ENCODE measurements at places on chromosomes 6 and 20. TPM values are rescaled to one million over a fixed set of nuclear protein-coding genes. Genes with fewer than 3 reads are reported as not detected.
A peak's percentile ranks its signal among the peaks of the same experiment; 100 is the strongest.

Gene BANF2
- total RNA-seq, result not detected

Gene SLC22A1
- total RNA-seq, result 1.2 TPM

DNA sequence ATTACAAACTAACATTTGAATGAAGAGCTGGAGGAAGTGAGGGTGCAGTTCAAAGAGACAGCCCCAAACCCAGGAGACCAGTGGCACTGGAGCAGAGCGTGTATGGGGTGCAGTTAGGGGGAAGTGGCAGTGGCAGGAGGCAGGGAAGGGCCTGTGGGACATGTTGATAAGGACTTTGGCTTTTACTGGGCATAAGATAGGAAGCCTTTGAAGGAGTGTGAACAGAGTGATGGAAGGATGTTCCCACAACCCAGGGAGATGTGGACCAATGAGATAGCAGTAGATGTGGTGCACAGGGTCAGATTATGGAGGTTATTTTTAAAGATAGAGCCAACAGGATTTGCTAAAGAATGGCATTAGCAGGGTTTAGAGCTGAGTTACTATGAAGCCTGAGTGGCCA, 56.4 kb downstream of the AIG1 start:
- no peak for DNase-seq

DNA sequence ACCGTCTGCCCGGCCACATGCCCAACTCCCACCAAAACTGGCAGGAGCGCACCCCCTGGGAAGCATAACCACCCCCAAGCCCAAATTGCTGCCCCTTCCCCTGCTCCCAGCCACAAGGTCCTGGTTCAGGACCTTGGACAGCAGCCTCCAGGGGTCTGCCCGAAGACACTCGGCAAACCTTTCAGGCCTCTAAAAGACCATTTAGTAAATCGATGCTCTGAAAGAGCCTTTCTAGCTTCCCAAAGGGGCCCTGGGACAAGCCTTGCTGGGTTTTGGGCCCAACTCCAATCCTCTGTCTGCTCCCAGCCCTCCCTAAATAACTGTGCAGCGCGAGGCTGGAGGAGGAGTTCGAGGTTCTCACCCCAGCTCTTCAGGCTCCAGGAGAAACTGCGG, 30.5 kb downstream of the GRM4 start:
- DNase-seq, result no peak

- DNase-seq, result no peak
Observed at GRCh38 chr20:44106615-44107014, 80.4 kb downstream of the JPH2 start.

Gene DAAM2
- 46.9 TPM for total RNA-seq

- DNase-seq, result peak; percentile 68
Observed at GRCh38 chr6:81003156-81003555, 749.3 kb downstream of the TENT5A start.

Gene CCDC170
- 1.8 TPM for total RNA-seq

Gene MYB
- 0.36 TPM for total RNA-seq

- no peak for DNase-seq
Observed at GRCh38 chr6:28747631-28748157, 176.1 kb downstream of the TRIM27 start.

DNA sequence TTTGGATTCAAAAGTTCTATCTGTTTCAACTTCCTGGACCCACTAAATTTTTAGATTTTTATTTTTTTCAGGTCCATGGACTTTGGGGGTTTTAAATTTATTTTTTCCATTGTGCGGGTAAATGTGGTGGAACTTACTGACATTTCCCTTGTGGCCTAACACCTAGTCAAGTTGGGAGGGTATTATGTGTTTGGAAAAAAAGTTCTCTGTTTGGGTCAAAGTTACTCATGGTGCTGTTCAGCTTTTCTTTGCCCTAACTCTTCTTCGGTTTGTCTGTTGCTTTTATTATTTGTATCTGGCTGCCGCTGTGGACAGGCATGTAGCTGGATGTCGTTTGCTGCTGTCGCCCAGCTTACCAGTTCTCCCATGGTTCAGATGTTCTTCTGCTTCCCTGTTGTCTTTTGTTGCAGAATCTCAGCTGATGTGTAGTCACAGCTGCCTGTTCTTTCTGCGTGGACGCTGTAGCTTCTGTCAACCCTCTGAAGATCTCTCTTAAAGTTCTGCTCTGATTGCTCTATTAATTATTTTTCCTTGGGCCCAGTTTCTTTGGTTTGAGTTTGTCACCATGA, 7.9 kb downstream of the IGF2R start:
- DNase-seq, result no peak

GRCh38 chr6:20610636-20611370, 76.5 kb downstream of the CDKAL1 start:
- DNase-seq, result no peak

- no peak for DNase-seq
Observed at GRCh38 chr6:455835-456234, 64.3 kb downstream of the IRF4 start.

- peak; percentile 41 for DNase-seq
Observed at GRCh38 chr6:78810146-78810545, 57.2 kb upstream of the IRAK1BP1 start.

DNA sequence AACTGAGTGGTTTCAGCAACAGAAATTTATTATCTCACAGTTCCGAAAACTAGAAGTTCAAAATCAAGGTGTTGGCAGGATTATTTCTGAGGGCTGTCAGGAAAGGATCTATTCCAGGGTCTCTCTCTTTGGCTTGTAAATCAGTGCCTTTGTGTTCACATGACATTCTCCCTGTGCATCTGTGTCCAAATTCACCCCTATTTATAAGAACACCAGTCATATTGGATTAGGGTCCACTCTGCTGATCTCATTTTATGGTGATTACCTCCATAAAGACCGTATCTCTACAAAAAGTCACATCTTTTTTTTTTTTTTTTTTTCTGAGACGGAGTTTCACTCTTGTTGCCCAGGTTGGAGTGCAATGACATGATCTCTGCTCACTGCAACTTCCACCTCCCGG, 68.6 kb upstream of the MARCKS start:
- peak; percentile 32 for DNase-seq

- peak; percentile 91 for DNase-seq
Observed at GRCh38 chr6:390914-391558, 516 bp upstream of the IRF4 start.

GRCh38 chr6:21312118-21312517, 281.4 kb upstream of the SOX4 start:
- DNase-seq, result no peak

DNA sequence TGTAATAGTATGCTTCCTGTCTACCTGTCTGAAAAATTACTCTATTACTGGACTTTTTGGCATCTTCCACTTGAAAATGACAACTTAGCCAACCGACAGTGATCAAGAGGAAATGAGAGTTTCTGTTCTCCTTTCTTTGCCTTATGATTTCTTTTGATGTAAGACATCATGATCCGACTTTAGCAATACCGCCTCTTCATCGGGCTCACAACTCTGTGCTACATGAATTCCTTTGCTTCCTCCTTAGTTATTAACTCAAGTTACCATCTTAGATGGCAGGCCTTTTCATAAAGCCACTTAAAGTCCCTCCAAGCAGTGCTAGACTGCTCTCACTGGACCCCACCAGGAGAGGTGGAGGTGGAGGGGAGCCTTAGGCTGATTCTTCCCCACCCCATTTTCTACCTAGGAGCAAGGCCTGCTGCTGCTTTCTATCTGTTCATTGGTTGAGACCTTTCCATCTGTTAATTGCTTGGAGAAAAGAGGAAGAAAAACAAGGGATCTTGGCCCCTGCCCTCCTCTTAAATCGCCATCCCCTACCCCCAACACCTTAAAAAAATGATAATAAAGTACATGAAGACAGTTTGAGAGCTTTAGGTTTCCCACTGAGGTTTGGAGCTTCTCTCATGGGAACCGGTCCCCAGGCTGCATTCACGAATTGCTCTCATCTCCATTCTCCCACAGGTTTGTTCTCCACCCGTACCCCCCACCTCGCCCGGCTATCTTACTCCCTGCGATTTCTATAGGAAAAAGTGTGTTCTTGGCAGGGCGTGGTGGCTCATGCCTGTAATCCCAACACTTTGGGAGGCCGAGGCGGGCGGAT, 21.6 kb upstream of the MCM3 start:
- no peak for DNase-seq

DNA sequence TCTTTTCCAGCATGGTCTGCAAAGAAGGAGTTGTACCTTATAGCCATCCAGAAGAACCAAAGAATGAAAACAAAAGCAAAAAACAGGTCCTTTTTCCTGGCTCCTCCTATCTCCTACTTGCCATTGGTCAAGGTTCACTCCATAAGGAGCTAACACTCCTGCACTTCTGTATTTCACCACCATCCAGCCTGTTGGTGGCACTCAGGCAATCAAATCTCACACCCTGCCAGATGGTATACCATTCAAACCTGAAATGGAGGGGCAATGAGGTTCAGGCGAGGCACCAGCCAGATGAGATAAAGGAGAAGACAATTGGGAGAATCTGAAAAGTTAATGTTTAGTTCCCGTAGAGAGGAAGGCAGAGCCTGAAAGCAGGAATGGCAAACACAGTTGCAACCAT, 203.8 kb downstream of the ALDH8A1 start:
- no peak for DNase-seq

DNA sequence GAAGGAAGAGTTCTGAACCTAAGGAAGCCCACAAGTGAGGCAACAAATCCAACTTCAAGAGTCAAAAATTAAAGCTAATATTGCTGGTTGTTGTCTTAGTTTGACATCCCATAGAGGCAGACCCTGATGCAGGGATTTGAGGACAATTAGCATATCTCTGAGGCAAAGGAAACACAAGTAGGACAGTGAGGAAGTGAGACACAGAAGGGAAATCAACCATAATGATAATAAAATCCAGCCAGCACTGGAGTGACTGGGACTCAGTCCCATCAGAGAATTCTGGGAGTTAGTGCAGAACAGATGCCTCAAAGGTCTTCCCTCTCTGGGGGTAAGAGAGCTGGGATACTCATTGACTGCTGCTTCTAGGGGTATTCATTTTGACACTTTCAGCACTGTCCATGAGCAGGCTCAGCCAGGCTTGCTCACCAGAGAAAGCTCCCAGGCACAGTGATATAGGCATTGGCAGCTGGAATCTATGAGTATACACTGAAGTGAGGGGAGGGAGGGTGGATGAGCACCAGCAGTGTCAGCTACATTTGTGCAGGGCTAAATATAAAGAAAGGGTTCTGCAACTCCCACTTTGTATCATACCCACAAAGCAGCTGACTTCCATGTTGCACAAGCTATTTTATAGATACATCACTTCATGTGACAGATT, 43.4 kb upstream of the SPTLC3 start:
- DNase-seq, result peak; percentile 3

DNA sequence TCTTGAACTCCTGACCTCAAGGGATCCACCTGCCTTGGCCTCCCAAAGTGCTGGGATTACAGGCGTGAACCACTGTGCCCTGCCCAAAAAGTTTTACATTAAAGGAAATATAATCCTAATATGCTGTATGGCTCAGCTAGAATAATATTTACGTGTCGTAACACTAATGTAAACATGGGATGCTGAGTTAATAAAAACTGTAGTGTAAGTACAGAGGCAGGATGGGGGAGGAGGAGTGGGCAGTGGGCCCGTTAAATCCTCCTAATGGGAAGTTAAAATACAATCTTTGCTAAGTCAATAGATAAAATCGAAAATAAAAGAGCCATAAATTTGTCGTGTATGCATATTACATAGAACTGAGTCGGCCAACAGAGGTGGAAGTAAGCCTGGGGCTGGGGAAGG, 12.1 kb upstream of the IP6K3 start:
- no peak for DNase-seq

GRCh38 chr6:89483111-89483720, 50.3 kb downstream of the ANKRD6 start:
- peak; percentile 78 for DNase-seq

Gene SEMG1
- not detected for total RNA-seq

GRCh38 chr6:129678463-129678862, 31.5 kb downstream of the ARHGAP18 start:
- DNase-seq, result no peak

DNA sequence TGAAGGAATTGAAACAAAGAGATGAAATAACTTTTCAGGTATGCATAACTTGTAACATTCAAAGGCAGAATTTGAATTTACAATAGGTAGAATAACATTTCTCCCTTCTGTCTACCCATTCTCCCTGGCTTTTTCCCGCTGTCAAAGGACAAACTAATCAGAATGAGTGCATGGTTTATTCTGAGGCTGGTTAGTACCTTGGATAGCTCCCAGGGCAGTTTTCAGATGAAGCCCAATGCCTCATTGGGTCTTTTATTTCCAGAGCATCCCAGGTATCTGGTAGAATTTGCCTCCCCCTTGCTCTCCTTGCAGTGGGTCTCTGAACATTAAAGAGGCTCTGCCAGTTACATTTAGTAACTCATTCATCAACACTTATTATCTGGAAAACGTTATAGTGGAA, 665.5 kb downstream of the BCKDHB start:
- no peak for DNase-seq

DNA sequence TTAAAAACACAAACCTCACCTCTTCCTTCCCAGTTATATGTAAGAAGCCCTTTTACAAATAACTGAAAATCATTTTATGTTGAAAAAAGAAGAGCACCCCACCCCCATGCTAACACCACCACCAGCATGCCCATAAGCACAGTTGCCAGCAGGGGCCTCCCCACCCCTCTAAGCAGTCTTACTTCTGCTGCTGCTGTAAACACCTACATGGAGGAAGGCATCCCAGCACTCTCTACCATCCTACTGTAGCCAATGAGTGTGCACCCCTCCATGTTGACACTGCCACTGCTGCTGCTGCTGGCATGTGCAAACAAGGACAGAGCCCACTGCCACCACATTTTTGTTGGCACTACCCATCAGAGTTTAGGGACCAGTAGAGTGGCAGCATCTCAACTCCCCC, 49.6 kb upstream of the PHIP start:
- DNase-seq, result no peak

GRCh38 chr6:167678102-167679101, 148.3 kb upstream of the AFDN start:
- DNase-seq, result no peak

DNA sequence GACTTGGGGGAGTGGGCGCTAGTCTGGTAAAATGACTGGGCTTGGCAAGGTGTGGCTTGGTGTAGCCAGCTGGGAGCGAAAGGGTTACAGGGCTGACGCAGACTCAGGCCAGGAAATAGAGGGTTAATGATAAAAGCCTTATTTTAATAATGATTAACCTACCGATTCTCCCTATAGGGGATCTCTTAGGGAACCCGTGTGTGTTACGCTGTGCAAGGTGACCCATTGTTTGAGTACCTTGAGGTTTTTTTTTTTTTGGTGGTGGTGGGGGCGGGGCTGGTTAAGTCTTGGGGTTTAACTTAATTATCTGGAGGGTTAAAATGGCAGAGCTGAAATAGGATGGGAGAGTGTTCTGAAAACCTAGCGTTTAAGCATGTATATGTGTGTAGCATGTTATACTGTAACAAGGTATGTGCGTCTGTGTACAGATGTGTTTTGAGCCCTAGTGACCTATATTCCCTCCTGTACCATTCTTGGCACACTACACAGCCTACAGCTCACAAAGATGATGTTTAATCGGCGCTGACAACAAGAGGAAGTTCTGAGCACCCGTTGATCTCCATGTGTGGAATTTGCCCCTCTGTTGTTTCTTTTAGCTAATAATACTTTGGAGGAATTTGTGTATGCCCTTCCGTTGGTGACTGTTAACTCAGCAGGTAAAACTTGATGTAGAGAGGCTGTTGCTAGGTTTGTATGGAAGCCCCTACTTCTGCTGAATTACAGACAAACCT, 1.3 kb downstream of the CARMIL1 start:
- DNase-seq, result peak; percentile 81
